ENCODE measurements at places on chromosomes 2 and 18.

GRCh38 chr2:18345848-18346247 is 214.6 kb downstream of the RDH14 start:
- DNase-seq = no peak

DNA sequence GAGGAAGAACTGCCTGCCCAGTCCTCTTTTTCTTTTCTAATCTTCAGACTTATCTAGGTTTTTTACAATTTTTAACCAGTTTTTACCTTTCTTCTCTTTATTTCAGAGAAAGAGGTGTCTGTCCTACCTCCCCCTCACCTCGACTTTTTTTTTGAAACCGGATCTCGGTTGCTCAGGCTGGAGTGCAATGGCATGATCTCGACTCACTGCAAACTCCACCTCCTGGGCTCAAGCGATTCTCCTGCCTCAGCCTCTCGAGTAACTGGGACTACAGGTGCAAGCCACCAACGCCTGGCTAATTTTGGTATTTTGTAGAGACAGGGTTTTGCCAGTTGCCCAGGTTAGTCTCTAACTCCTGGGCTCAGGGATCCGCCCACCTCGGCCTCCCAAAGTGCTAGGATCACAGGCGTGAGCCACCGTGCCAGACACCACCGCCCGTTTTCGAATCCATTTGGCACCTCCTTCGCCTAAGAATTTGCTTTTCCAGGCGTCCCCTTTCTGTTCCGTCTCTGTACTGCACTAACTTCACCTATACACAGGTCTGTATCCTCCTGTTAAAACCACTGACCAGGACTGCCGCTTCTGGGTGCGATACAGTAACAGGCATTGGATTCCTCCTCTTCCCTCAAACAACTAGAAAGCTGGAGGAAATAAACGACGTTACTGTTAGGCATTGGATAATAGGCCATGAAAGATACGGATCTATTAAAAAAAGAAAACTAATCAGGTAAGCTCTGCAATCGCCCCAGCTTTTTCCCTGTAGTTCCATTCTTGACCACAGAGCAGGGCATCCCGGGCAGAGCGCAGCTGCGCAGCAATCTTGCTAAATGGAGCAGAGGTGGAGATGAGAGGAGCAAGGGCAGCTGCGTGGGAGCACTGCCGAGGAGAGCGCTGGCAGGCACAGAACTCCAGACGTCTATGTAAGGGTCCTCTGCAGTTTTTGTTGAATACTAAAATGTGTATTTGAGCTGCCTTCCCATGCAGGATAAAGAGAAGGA is 69.9 kb downstream of the ZC3H6 start:
- DNase-seq = no peak

GRCh38 chr2:120593921-120594686 is 141.6 kb upstream of the GLI2 start:
- DNase-seq = no peak

DNA sequence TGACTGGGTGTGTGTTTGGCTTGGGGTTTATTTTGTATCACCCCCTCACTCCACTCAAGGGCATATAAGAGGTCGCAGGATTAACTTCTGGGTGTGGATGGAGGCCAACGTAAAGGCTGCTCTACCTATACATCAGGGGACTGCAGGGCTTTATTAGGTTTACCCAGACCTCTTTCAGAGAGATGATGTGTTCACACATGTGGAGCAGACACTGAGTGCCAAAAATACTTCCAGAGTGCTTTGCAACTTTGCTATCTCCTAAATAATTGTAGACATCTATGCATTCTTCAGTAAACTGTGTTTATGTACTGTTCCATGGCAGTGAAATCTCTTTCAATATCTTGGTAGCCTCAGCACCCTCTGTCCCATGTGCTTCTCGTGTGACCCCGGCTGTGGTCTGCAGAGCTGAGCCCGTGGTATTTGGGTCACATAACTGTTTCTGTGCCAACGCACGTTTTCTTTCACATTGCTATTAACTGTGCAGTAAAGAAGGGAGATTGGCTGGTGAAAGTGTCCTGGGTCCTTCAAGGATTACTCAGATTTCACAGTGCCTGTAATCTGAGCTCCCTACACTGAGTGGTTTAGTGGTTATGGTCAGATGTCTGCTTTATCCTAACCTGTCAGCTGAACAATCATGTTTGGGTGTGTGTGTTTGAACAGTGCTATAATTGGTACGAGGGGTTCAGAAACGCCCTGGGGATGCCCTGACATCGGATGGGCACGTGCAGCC is 208.1 kb downstream of the VAPA start:
- DNase-seq = no peak

GRCh38 chr2:217219164-217219520 is 359.3 kb upstream of the TNP1 start:
- DNase-seq = no peak

GRCh38 chr2:178422097-178422496 is 28.9 kb downstream of the PRKRA start:
- DNase-seq = no peak

DNA sequence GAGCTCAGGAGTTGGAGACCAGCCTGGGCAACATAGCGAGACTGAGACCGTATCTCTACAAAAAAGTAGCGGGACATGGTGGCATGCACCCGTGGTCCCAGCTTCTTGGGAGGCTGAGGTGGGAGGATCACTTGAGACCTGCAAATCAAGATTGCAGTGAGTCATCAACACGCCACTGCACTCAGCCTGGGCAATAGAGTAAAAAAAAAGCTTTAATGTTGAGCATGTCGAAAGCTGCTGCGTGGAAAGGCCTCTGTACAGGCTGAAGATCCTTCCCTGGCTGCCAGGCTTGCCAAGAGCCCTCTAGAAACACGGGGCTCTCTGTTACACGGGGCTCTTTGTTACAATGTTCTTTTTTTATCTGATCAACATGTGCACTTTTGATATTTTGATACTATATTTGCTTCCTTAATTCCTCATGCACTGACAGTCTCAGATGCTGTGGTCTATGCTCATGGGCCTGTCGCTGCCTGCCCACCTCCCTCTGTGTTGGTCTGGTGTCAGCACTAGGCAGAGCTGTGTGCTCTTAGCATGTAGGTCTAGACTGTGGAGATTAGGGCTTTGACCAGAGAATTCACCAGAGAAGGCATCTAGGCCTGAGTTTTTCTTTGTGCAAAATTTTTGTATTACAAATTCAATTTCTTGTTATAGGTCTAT is 18.7 kb downstream of the CLK1 start:
- no peak for DNase-seq

- DNase-seq = no peak
These were observed 78.3 kb downstream of the HDAC4 start for GRCh38 chr2:239322416-239323086.

DNA sequence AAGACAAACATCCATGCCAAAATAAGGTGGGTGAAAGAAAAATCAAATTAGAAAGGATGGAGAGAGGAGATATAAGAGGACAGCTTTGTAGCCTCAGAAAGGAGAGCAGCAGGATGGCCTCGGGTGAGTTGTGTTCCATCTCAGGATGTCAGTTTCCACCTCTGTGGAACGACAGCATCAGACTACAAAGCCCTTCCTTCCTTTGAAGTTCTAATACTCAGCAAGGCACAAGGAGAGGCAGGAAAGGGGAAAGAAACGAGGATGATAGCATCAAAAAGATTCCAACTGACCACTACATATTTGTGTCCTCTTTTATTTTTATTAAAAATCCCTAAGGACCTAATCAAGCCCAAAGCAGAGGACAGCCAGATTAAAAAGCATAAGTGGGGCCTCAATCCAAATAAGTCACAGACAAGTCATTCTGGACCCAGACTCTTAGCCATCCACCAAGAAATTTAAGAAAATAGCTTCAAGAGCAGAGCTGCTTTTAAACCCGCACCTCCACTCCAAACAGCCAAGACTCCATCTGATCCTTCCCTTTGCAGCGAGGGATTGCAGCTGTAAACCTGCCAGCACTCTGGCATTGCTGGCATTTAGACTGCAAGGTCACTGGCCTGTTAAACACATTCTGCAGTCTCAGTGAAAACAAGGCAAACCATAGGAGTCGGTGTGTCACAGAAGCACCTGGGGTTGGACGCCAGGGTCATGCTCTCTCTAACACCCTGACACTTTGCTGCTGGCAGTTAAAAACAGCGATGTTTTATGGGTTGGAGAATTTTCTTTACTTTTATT is 314.5 kb upstream of the CHAC2 start:
- DNase-seq = no peak

GRCh38 chr18:24023185-24023814 is 8.7 kb downstream of the TTC39C start:
- DNase-seq = no peak
